ENCODE measurements at places on chromosomes 4 and X.

DNA sequence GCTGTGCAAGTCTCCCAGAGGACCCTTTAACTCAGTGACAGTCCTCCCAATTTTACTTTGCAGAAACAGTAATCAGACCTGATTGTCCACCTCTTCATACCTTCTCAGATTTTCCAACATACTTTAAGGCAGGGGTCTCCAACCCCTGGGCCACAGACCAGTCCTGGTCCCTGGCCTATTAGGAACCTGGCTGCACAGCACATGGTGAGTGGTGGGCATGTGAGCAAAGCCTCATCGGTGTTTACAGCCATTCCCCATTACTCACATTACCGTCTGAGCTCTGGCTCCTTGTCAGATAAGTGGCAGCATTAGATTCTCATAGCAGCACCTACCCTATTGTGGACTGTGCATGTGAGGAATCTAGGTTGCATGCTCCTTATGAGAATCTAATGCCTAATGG is 74.3 kb downstream of the TECRL start:
- no peak for DNase-seq

DNA sequence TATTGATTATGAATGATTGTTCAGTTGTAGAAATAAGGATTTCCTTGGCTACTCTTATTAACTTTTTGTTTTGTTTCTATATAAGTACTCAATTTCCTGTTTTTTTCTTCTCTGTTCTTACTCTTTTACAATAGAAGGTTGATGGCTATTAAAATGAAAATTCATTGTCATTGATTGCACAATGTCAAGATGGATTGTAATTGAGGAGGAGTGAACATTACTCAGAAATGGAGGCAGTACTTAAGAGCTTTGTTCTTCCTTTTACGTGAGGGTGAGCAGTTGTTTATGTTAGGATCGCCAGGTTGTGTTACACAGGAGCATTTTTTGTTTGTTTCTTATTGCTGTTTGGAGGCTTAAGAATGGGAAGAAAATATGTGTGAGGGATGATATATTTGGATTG is 2062.4 kb downstream of the ARAP2 start:
- DNase-seq: no peak

- DNase-seq: no peak
Measured at GRCh38 chr4:53778155-53778554, 186.9 kb upstream of the LNX1 start.

- DNase-seq: no peak
Measured at GRCh38 chr4:173461170-173461569, 62.3 kb upstream of the SCRG1 start.

DNA sequence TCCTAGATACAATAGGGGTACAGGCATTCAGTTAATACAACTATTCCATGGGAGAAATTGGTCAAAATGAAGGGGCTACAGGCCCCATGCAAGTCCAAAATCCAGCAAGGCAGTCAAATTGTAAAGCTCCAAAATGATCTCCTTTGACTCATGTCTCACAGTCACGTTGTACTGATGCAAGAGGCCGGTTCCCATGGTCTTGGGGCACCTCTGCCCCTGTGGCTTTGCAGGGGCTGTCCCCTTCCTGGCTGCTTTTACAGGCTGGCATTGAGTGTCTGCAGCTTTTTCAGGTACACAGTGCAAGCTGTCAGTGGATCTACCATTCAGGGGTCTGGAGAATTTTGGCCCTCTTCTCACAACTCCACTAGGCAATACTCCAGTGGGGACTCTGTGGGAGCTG is 12.5 kb upstream of the ASIC5 start:
- DNase-seq: no peak

DNA sequence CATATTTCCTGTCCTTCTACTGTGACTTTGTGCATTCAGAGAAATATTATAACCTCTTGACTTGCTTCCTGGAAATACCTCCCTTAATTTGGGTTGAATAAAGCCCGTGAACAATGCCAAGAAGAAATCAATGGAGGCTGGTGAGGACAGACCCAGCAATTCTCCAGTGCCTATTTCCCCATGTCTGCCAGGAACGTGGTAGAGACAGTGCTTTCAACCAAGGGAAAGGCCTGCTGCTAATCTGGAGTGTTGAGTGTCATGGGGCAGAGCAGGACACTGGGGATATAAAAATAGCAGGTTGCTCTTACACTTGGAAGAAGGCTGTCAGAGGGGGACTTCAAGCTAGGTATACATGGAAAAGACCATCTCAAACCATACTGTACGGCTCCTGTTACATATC is 19.9 kb downstream of the TSC22D3 start:
- DNase-seq: no peak

DNA sequence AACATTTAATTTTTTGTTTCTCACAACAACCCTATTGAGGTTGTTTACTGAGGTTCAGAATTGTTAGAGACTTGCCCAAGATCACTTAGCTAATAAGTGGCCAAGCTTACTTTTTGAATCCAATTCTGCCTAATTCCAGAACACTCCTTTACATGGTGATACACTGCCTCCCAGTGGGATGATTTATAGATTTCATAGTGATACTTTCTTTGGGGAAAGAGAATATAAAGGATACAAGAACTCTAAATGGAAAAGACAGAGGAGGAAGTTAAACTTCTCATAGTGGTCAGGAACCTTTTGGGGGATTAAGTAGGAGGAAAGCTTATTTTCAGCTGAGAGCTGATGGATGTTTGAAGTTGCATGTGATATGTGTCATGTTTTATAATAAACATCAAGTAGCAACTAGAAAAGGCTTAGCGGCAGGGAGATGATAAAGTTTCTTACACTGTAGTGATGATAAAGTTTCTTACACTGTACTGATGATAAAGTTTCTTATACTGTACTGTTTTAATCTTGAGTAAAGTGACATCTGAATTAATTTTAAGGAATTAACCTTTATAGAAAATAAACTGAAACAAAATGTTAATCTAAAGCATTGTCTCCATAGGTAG is 15.3 kb downstream of the STAG2 start:
- no peak for DNase-seq

- DNase-seq: peak; percentile 66
Measured at GRCh38 chrX:107675823-107676555, 47.7 kb downstream of the PRPS1 start.

GRCh38 chr4:147029296-147029695 is 83.6 kb upstream of the TTC29 start:
- DNase-seq: no peak

DNA sequence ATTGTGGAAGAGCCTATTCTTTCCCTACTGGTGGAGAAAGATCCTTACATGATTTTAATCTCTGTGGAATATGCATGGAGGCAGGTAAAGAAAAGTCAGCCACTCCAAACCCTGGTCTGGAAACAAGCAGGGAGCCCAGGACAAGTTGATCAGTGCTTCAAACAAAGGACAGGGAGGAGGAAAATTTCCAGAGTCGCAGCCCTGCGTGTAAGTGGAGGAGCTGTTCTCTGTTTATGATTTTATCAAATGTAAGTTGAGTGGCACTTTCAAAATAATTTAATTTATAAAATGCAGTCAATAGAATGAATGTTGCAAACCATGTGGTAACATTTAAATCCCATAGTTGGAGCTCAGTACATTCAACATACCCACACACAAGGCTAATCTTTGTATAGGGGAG is 57.0 kb downstream of the SLC34A2 start:
- DNase-seq: peak; percentile 9

- DNase-seq: no peak
Measured at GRCh38 chr4:111174331-111174730, 551.5 kb upstream of the PITX2 start.

DNA sequence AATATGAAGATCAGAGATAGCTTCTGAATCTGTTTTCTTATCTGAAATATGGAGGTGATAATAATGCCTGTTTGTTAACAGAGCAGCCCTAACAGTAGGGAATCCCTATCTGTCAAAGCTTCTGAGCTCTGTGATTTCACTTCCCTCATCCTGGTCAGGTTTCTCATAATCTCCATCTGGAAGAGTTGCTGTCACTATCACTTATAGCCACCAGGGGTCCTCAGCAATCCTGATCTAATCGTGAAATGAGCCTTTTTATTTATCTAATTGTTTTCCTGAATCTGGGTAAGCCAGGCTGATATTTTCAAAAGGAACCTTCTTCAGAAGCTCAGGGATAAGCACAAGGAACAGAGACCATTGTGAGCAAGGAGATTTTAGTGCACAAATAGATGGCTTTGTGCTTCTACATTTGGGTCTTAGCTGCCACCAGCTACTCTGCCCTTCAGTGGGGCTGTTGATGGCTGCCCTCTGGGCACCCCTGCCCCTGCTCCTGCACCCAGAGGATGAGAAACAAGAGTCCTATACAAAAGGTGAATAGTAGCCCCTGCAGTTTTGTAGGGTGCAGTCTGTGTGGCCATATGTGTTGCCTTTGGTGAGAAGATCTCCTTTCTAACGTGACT is 196.4 kb upstream of the RADX start:
- DNase-seq: no peak

GRCh38 chr4:137538526-137538925 is 6.2 kb upstream of the PCDH18 start:
- no peak for DNase-seq

- no peak for DNase-seq
Measured at GRCh38 chrX:130676861-130677260, 226.1 kb downstream of the ENOX2 start.

DNA sequence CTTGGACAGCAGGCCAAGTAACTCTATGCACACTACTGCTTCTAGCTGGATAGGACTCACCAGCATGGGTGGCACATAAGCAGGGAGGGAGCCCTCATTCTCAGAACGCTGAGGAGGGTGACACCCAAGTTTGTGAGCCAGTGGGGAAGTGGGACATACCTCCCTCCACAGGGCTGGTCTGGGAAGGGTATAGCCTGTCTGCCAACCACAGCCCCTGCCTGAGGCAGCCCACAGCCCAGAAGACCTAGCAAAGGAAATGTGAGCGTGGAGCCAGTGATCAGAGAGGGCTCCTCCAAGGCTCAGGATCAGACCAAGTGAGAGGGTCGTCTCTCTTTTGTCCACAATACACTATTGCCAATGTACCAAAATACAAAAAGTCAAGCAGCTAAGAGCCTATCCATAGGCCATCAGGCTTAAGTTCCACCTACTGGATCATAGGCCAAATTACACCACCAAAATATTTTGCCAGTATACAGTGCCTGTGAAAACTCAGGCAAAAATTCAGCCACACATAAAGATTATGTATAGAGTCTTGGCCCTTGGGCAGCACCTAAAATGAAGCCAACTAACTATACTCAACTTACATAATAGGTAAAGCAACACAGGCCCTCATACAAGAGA is 1203.1 kb downstream of the PCDH18 start:
- DNase-seq: no peak

- DNase-seq: no peak
Measured at GRCh38 chrX:108344216-108344615, 94.0 kb downstream of the COL4A6 start.

GRCh38 chr4:100929135-100929534 is 411.3 kb upstream of the EMCN start:
- no peak for DNase-seq

- DNase-seq: no peak
Measured at GRCh38 chr4:80206111-80206510, 8.8 kb downstream of the PRDM8 start.

DNA sequence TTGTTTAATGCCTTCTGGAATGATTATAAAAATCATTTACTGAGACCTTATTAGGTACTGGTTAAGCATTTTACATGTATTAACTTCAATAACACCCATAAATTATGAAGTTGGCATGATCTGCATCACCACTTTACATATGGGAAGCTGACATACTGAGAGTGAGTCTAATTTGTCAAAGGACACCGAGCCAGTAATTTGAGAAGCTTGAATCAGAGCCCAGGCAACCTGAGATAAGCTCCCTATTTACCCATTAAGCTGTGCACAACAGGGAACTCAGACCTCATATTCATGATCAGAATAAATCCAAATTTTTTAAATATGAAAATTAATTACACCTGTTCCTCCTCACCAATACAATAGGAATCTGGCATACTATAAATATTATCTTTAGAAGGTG is 247.9 kb upstream of the EPHA5 start:
- no peak for DNase-seq

DNA sequence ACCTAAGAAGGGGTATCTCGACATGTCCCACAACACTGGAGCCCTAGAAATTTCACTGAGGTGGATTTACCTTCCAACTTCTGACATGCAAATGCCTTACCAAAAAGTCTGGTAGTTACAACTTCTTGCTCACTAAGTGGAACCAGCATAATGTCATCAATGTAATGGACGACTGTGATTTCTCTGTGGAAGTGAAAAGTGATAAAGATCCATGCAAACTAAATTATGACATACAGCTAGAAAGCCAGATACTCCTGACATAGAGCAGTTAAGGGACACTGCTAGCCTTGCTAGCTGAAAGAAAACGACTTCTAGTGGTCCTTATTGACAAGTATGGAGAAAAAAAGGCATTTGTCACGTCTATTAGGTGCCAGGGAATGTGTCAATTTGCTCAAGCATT is 191.1 kb downstream of the MAB21L2 start:
- no peak for DNase-seq

DNA sequence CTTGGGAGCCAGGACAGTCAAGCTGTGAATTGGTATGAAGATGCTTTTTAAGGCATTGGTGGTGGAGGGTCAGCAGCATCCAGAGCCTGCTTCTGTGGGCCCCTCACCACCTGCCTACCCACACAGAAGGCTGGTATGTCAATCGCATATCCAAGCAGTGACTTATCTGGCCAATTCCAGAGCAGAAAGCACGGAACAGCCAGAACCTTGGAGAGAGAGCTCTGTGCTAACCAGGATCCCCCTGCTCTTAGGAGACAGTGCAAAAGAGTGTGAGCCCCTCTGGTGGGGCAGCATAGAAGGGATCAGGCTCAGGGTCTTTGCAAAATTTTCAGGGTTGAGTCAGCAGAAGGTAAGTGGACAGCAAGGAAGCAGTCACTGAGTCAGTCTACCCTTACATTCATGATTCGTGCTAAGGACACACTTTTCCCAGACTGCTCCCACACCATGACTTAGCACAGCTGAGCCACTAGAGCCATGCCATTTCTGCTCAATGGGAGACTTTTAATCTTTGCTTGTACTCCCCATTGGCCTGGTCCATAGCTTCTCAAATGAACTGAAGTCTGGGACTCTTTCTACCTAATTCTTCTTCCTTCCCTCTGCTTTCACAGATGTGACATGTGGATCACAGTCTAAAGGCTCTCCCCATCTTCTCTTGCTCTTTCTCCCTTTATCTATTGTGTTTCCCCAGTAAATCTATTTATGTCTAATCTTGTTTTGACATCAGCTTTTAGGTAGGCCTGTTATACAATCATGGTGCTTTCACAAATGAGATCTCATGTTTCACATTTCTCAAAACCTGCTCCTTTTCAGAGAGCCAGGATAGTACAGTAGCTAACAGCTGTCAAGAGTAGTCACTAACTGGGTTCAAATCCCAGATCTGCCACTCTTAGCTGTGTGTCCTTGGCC is 20.0 kb downstream of the MORF4L2 start:
- DNase-seq: no peak

GRCh38 chr4:24831637-24832036 is 36.3 kb downstream of the SOD3 start:
- no peak for DNase-seq

GRCh38 chrX:43679778-43680177 is 23.7 kb downstream of the MAOA start:
- no peak for DNase-seq

DNA sequence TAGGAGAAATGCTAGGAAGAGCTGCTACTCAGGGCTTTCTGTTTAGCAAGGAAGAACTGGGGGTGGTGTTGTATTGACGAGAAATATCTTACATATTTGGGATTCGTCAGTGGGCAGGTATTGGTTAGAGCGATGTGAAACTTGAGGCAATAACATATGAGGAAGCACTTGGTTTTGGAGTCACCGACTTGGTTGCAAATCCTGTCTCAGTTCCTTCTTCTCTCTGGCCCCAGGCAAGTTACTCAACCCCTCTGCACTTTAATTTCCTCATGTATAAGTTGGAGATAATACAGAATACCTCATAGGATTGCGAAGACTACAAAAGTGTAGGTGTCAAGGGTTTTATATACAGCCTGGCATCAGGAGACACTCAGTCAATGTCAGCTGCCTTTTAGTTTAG is 34.1 kb downstream of the GPAT3 start:
- no peak for DNase-seq

Measured in activated effector memory CD4-positive, alpha-beta T cell treated with anti-CD3 and anti-CD28 coated beads, Interleukin-2, amount 50 U/mL, for 16 hours (primary cell).